ENCODE measurements at places on chromosomes 3 and 15.

DNA sequence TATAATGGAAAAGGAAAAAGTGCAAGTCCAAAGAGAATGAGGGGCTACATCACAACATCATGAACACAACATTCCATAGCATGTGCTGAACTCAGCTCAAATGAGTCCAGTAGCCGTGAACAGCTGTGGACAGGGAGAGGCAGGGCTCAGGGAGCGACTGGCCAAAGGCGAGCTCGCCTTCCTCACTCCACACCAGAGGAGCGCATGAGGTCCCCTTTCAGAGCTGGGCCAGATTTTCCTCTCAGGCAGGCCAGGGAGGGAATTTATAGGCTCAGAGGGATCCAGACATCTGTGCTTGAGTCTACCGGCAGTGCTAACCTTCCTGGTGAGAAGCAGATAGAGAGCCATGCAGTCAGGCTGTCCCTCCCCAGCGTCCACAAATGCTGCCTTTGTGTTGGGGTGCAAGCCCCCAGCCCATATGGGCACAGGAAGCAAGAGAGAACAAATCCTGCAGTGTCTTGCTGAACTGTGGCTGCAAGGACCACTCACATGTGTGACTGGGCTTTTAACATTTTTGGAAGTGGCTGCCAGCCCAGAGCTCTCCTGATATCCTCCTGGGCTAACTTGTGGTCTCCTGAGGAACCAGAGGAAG lies 32.5 kb downstream of the ARHGEF3 start:
- DNase-seq: no peak

DNA sequence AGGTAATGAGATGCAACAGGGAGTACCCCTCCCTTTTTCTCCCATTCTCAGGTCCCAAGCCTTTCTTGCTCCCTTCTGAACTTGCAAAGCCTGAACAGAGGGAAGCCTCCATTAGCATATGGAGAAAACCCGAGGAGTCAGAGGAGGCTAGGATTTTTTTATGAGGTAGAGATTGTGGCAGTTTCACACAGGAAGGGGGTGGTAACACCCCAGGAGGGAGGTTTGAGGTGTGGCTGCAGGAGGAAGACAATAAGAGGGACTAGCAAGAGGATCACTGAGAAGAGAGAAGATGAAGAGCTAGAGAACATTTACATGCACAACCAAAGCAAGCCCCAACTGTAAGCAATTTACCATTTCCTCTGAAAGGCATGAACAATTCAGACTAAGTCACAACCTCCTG lies 322.7 kb downstream of the SV2B start:
- peak; percentile 7 for DNase-seq

- DNase-seq: no peak
These were observed 4.0 kb downstream of the NPTN start for GRCh38 chr15:73628976-73629797.

DNA sequence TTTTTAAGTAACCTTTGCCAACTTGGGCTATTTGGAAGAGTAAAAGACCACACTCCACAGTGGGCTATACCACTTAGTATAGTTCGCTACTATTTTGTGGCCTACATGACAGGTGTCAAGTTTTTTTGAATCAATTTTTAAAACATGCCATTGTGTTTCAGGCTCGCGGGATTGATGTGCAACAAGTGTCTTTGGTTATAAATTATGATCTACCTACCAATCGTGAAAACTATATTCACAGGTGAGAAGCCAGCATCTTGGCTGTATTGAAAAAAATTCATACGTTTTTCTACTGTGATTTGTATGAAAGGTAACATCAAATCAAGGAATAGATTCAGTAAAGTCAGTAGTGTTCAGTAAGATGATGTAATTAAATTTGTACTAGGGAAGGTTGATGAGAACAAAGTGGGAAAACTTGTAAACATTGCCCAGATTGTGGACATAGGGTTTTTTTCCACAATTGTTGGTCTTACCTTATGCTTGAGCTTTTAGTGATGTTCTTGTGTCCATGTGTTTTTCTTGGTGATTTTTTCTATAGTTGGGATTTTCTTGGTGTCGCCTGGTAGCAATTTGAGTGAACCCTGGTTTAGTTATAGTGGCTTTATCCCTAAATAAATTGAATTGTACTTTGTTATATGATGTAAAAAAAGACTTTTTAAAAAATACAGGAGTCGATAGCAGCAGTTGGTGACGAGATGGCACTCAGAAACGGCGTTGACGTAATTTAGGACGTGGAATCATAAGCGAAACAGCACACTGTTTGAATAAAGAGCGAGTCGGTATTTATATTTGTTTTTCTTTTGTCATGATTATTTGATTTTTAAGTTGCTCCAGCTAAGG lies 4.5 kb downstream of the EIF4A2 start:
- no peak for DNase-seq

GRCh38 chr15:101201411-101202174 lies 50.3 kb downstream of the CHSY1 start:
- DNase-seq: peak; percentile 61

DNA sequence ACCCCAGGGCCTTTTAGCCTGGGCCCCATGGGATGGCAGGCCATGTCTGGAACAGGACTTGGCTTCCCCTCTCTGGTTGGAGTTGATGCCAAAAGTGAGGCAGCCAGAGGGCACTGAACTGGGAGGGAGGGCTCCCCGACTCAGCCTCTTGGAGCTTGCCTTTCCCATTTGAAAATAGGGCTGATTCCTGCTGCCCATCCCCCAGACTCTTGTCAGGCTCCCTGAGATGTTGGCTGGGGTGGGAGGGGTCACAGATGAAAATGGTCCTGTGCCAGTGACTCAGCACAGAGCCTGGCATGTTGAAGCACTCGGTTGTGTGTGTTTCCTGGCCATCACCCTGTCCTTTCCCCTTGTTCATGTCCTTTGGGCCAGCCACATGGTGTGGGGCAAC lies 6.6 kb downstream of the PPCDC start:
- DNase-seq: no peak

DNA sequence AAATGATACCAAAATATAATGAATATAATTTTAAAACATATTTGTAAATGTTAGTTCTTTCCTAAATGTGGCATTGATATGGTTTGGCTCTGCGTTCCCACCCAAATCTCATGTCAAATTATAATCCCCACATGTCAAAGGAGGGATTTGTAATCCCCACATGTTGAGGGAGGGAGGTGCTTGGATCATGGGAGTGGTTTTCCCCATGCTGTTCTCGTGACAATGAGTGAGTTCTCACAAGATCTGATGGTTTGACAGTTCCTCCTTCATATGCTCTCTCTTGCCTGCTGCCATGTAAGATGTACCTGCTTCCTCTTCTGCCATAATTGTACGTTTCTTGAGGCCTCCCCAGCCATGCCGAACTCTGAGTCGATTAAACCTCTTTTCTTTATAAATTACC lies 12.0 kb downstream of the CGGBP1 start:
- DNase-seq: no peak

DNA sequence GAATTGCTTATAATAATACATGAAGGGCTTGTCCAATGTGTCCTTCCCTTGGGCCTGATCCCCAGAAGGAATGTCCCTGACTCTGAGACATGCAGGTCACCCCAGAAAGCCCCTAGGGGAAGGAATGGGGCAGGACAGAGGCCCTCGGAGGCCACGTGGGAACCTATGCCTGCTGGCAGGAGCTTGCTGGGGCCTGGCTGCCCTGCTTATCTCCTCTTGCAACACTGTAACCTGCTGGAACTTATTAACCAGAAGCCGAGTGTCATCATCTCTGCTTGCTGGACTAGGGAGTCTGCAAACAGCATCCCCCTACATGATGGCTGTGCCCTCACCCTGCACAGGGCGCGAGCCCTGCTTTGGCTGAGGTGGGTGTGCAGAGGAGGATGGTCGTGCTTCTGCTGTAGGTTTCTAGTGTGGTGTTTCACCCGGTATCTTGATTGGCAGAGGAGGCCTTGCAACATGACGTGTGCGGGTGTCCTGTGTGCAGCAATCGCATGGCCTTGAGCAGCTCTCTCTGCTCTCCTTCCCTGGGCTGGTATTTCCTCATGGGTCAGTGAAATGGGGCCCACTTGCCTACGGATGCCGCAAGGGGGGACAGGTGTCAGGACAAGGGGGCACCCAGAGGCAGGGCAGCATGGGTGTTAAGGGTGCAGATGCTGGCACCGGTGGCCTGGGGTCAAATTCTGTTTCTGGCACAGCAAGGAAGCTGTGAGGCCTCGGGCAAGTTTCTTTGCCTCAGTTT lies 5.0 kb downstream of the CHST13 start:
- DNase-seq: no peak

- DNase-seq: no peak
These were observed 65.5 kb upstream of the UBE3A start for GRCh38 chr15:25504307-25504706.

GRCh38 chr3:162130582-162130981 lies 634.0 kb downstream of the OTOL1 start:
- DNase-seq: no peak

DNA sequence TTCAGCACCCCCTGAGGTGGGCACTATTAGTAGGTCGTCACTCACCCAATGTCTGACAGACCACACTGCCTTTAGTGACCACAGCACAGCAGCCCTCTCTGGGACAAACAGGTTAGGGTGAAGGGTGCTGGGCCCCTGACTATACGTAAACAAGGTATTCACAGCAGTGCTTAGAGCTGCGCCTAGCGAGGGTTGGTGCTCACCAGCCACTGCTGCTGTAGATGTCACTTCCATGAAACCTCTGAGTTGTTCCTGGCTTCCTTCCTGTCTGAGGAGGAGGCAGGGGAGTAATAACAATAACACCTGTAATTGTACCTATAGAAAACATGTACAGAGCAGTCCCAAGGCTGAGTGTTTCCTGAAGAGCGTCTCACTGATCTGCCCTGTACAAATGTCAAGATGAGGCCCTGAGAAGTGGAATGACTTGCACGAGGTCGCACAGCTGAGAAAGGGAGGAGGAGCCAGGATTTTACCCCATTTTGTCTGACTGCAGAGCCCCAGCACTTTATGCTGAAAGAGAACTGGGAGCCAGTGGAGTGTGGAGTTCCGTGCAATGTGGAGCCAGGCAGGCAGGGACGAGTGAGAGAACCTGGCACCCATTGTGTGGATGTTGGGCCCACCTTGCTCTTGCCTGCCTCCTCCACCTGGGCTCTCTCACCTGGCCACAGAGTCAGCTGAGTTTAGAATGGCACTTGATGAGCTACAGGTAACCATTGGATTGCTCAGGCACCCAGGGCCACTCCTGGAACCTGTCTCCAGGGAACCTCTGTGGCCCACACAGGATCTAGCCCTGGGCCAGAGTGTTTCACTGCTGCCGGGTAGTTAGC lies 93.8 kb downstream of the DNAJB8 start:
- DNase-seq: peak; percentile 20

DNA sequence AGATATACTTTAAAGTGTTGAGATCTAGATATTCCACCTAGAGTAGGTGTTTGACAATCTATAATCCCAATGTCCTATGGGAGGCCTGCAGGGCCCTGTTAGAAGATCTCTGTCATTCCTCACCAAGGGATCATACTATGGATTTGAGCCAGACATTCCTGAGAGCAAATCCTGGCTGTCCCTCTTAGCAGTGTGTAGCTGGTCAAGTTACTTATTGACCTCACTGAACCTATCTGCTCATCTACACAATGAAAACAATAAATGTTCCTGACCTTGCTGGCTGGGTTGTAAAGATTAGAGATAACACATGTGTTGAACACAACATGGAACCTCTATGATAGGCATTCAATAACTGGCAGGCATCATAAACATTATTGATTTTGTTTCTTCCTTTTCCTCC lies 265.6 kb upstream of the ATP11B start:
- no peak for DNase-seq

DNA sequence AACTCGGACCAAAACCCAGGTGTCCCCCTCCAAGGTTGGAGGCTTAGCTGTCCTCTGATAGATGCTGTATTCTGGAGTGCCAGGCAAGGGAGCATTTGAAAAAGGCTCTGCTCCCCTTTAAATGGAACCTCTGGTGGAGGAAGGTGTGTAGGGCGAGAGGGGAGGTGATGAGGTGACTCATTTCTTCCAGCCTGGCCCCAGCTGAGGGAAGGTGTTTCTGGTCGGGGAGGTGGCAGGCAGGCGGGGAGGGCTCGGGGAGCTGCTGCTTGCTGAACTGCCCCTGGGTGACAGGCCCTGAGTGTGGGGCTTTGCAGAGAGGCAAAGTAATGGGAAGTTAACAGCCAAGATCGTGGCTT lies 18.8 kb downstream of the PSTPIP1 start:
- DNase-seq: peak; percentile 95

GRCh38 chr15:59313641-59314332 lies 58.9 kb downstream of the MYO1E start:
- peak; percentile 7 for DNase-seq

DNA sequence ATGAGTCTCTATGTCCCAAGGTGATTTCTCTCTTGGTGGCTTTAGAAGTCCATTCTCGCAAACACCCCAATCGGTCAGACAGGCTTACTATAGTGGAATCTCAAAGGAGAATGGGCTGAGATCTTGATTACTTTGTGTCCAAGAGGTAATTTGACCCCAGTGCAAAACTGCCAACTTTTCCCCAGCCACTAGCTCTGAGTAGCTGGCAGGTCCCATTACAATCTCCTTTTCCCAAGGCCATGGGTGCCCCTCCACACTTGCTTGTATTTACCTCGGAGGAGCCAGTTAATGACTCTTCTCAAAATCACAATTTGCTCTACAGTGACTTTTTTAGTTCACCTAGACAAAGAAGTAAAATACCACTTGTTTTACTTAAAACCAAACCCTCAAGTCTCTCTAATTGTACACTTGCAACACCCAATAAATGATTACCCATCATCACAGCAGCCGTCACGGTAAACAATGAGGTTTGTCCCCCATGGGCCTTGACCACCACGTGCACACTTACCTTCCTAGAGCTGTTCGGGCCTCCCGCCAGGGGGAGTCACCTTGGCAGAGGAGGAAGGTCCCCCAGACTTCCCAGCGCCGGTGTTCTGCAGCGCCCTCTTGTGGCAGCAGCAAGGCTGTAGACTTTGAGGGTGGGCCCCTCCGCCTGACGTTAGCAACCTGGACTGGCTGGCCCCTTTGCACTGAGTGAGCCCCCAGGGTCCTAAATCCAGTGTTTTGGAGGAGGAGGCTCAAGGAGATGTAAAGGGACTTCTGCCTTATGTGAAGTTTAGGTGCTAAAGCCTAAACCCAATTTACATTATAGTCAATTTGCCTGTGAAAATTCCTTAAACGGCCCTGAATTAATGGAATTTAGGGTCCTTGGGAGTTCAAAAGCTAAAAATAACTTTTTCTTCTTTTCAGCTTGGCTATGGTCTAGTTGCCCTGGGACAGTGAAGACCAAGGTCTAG lies 18.7 kb upstream of the HDAC11 start:
- peak; percentile 91 for DNase-seq

- DNase-seq: no peak
These were observed 41.4 kb upstream of the ATG7 start for GRCh38 chr3:11230832-11231231.

DNA sequence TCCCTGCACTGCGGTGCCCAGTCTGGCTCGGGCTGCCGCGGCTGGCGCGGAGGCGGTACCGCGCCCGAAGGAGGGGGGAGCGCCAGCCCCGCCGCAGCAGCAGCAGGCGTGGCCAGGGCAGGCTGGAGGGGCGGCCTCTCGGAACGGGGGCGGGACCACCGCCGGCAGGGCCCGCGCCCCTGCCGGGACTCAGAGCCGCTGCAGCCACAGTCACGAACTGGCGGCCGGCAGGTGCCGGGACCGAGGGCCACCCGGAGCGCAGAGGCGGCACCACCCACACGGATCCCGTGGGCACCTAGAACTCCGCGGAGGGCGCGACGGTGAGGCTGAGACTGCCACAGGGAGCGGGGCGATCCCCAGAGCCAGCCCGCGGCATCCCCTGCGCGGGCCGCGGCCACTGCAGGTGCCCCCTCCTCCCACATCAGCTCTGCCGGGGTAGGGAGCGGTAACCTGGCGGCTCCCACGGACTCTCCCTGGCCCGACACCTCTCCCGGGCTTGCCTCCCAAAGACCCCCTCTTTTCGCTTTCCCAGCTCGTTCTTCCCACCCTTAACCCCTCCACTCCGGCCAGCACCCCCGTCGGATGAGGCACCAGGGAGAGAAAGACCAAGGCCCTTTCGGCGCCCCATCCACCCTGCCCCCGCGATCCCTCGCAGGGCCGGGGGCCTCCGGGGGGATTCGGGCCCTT lies at the start of gene VWA5B2:
Gene VWA5B2, plus strand, starts transcription at position 192 of the 687 bp plus-strand sequence. CDS start 944 bp downstream, outside the sequence.
- DNase-seq: peak; percentile 78

All from activated CD4-positive, alpha-beta T cell treated with anti-CD3 and anti-CD28 coated beads for 36 hours (primary cell).